ENCODE measurements at places on chromosomes 7 and 10. TPM values are rescaled to one million over a fixed set of nuclear protein-coding genes. Genes with fewer than 3 reads are reported as not detected.

Gene GIMAP5
- polyA plus RNA-seq = 11.8 TPM

Gene IKZF1
- polyA plus RNA-seq = 0.26 TPM

Gene SFTPA1
- 0.39 TPM for polyA plus RNA-seq

Gene SAMD9L
- 1.5 TPM for polyA plus RNA-seq

Gene TUBB8
- polyA plus RNA-seq = 0.07 TPM

Gene GNGT1
- polyA plus RNA-seq = not detected

Gene LIPM
- not detected for polyA plus RNA-seq

Gene CYP2C9
- polyA plus RNA-seq = 0.26 TPM

Gene ITGA8
- polyA plus RNA-seq = 1.3 TPM

Gene ZNF212
- 4.3 TPM for polyA plus RNA-seq

Gene UBE3C
- 45.1 TPM for polyA plus RNA-seq

Gene OR2A42
- not detected for polyA plus RNA-seq

Gene DBNL
- 35.5 TPM for polyA plus RNA-seq

Gene OPN4
- 0.23 TPM for polyA plus RNA-seq

Gene GTF2I
- 84.9 TPM for polyA plus RNA-seq

Gene ANK3
- polyA plus RNA-seq = 11.6 TPM

Gene SPDYE11
- not detected for polyA plus RNA-seq

Gene CPVL
- polyA plus RNA-seq = 5.5 TPM

Gene CTAGE8
- not detected for polyA plus RNA-seq

Gene GIMAP4
- 13.6 TPM for polyA plus RNA-seq

Gene TAS2R41
- polyA plus RNA-seq = not detected

Gene THSD7A
- polyA plus RNA-seq = 0.18 TPM

Gene IGFBP3
- 114 TPM for polyA plus RNA-seq

Gene MYL10
- polyA plus RNA-seq = 0.23 TPM

Gene GRID1
- 0.22 TPM for polyA plus RNA-seq

Gene OR2A1
- 0.03 TPM for polyA plus RNA-seq

Gene PRSS58
- polyA plus RNA-seq = not detected

All from psoas muscle (tissue), 8 donors.